ENCODE measurements at places on chromosomes 5 and 9.

DNA sequence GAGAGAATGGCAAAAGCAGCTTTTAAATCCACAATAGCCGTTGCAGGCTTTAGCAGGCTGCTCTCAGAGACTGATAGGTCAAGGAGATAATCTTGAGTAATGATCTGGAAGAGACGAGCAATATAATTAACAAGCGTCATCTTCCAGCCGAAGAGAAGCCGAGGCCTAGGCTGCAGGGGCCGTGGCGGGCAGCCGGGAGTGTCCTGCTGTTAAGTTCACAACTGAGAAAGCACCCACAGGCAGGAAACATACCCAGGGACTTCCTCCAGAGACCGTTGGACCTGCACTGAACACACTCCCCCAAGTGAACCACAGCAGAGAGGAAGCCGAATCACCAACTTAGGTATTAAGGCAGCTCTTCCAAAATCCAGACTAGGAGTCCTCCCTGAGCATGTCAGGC lies 182.3 kb downstream of the IRX2 start:
- DNase-seq: no peak

DNA sequence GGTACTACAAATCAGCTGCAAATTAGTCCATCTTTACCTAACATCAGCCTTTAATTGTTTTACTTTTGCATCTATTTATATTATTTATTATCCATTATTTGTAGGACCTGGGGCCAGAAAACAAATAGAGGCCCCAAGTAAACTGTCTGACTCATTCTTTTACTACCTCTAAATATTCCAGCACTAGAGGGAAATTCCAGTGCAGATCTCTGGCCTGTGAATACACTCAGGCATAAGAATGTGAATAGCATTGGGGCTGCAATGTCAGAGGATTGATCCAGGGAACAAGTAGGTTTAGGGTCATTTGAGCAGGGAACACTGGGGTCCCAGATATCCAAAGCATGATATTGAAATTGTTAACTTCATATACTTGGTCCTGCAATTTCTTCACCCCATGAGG lies 176.6 kb upstream of the TYRP1 start:
- no peak for DNase-seq

- DNase-seq: no peak
These were observed 7.8 kb upstream of the MYOZ3 start for GRCh38 chr5:150653145-150653761.

DNA sequence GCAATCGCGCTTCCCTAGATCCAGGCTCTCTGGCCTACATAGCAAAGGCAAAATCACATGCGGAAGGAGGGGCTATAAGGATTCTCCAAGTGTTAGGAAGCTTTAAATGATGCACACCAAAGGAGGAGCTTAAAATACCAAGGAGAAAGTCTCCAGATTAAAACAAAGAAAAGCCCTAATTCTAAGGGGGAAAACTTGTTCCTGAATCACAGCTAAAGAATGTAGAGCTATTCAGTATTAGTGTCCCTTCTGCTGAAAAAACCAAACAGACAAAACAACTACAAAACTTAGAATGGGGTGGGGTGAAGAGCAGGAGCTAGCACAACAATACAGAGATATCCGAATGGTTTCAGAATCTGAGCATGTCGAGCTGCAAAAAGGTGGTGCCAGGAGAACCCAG lies 213.7 kb downstream of the DCP2 start:
- DNase-seq: no peak

- DNase-seq: no peak
These were observed 330.0 kb downstream of the DRD1 start for GRCh38 chr5:175113947-175114346.
